Stimulated activated CD4-positive, alpha-beta T cell treated with anti-CD3 and anti-CD28 coated beads, Interleukin-1b, Interleukin-23, amount 100 ng/mL, for 1 hour (primary cell): ENCODE measurements at places on chromosomes 1 and 21.
A peak's percentile ranks its signal among the peaks of the same experiment; 100 is the strongest.

- DNase-seq = peak; percentile 10
Observed at GRCh38 chr21:17612023-17612564, 607 bp downstream of the BTG3 start.

DNA sequence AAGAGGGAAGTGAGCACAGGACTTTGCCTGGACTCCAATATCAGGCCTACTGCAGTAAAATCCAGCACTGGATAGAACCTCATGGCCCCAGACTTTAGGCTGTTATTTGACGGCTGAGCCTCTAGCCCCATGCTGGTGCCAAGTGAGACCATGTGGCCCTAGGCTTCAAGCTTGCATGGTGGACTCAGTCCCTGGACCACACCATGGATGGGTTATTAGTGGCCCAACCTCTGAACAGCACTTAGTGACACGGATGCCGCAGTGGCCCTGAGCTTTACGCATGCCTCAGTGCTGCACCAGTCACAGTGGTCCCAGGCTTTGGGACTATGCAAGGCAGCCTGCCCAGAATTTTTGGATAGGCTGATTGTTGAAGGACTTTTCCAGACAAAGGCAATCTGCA, 13.0 kb downstream of the IFI44L start:
- DNase-seq = no peak

GRCh38 chr21:46142582-46143473, 12.6 kb downstream of the FTCD start:
- no peak for DNase-seq

GRCh38 chr21:36297406-36297937, 22.5 kb upstream of the MORC3 start:
- no peak for DNase-seq

DNA sequence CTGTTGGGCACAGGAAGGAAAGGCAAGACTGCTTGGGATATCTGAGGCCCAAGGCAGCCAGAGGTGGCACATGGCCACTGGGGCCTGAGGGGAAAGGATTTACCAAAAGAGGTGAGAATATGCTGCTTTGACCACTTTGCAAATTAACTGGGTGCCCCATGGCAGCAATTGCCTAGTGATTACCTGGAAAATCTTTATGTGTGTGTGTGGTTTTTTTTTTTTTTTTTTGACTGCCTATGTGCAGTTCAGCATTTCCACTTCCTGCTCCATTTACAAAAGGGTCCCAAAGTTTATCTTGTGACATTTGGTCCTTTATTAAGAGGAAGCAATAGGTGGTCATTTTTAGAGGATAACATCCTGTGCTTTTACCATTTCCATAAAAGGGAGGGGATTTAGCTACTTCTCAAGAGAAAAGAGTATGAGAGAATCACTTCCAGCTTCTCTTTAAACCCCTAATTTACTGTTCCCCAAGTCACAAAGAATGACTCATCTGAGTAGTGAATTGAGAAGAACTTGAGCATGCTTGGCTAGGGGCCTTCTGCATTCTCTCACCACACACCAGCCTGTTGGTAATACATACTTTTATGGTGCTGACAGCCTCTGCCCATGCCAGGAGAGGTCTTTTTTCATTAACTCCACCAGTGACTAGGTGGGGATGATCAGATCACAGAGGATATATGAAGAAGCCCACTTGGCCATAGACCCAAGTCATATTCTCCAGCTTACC, 52.1 kb downstream of the SYDE2 start:
- no peak for DNase-seq

DNA sequence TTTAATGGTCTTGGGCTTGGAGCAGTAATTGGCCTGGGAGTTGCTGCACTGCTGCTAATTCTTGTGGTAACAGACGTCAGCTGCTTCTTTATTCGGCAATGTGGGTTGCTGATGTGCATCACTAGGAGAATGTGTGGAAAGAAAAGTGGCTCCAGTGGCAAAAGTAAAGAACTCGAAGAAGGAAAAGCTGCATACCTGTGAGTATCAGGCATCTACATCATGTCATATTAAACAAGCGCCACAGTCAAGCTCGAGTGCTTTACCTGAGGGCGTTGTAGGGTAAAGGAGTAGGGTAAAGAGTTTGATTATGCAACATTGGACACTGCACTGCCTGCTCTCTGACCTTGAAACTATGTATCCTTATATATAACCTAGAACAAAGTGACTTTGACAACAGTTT, 510.6 kb downstream of the NCAM2 start:
- DNase-seq = no peak

DNA sequence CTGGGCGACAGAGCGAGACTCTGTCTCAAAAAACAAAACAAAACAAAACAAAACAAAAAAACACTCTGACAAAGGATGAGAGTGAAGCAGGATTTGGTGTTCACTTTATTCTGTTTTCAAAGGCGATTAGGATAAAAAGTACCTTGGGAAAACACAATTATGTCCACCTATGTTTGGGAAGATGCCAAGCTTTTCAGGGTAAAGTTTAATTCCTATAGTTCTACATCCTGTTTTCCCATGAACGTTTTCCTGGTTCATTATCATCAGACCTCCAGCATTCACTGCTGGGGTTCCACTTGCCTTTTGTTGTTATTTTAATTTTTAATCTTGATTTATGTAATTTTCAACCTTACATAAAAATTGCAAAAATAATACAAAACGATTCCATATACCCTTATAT, 4.9 kb upstream of the NID1 start:
- no peak for DNase-seq

DNA sequence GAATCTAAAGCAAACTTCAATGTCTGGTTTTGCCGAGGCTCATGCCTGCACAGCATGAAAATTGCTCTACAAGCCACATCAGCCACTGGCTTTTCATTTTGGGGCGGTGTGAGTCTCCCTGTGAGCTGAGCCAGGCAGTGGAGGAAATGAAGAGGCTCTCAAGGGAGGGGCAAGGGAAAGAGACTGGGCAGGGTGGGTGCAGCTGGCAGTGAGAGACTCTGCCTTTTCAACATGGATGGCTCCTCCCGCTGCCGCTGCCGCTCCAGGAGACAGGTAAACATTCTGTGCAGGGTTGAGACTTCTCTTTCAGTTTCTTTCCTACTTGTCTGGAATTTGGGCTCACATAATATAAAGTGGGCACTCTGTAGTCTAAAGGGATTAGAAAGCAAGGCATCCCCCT, 11.3 kb upstream of the CTSE start:
- DNase-seq = no peak

GRCh38 chr1:22053017-22053860, 730 bp downstream of the CDC42 start:
- peak; percentile 6 for DNase-seq

DNA sequence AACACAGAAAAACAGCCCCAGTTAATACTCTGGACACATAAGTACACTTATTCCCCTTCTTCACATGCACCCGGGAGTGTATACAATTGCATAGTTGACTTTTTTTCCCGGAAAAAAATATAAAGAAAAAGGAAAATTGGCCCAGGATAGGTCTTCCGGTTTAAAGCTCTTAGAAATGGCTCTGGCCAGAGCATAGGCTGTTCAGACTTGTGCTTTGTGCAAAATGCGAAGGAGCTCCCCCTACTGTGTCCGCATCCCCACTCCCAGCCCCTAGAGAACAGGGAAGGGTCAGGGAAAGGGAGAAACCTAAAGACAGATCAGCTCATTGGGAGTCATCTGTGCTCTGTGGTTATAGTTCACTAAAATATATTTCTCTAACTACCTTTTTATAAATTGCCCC, 5.5 kb upstream of the MTMR11 start:
- DNase-seq = no peak

DNA sequence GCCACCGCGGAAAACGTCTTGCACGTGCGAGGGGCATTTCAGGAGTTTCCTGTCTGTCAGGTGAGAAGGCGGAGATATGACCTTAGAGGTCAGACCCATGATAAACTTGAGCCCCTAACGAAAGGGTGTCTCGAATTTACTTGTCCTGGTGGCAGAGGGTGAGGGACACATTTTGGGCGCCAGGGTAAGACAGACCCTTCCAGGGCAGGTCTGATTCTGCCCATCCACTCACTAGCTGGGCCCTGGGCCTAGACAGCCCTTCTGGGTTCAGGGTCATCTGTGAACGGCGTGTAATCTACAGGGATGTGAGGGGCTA, 395 bp upstream of the CSRP1 start:
- no peak for DNase-seq

DNA sequence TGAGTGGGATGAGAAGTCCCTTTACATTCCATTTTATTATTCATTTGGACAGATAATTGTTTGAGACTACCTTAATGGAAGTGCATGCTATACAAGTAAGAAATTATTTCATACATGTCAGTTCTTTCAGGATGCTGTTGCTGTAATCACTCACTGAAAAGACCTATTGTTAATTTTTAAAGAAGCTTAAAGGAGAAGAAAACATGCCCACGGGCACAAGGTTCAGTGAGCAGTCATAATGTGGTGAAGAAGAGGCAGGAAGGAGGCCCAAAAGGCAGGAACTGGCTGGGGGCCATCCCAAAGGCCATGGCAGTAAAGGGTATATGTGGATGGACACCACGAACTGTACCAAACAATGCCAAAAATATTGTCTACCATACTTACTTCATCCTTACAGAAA, 206.0 kb downstream of the LYPLAL1 start:
- DNase-seq = no peak

DNA sequence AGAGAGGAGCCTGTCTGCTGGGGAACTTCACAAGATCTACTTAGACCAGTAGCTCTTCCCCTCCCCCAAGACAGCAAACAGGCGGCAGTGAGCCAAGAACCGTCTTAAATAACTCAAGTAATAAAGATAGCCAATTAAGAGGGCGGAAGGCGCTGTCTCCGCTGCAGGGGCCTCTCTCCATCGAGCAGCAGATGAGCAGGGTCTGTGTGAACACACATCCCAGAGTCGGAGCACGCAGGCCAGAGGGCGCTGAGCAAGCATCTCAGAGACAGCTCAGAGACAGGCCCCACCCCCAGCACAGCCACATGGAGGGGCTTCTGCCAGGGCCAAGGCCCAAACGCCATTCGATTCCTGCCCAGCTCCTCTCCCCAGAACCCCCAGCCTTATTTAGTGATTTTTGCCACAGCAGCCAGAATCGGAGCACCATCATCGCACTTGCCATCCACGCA, 11.1 kb downstream of the IFFO2 start:
- no peak for DNase-seq
